ENCODE measurements at places on chromosomes 12 and 14.

GRCh38 chr14:92680781-92681650 is 67.4 kb downstream of the LGMN start:
- peak; percentile 60 for DNase-seq

DNA sequence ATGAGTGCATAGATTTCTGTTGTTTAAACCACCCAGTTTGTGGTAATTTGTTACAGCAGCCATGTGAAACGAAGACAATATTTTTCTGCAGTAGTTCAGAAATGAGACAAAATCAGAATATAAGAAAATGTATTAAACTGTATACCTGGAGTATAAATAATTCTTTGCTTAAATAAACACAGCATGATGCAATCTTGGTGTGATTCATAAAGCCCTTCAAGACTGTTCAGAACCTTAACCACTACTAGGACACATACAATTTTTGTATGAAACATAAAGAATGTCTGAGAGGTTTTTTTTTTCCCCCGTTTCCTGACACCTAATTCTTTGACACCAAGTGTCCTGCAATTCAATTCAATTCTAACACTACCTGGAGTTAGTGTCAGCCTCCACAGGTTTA is 10.5 kb downstream of the C12orf75 start:
- DNase-seq, result no peak

DNA sequence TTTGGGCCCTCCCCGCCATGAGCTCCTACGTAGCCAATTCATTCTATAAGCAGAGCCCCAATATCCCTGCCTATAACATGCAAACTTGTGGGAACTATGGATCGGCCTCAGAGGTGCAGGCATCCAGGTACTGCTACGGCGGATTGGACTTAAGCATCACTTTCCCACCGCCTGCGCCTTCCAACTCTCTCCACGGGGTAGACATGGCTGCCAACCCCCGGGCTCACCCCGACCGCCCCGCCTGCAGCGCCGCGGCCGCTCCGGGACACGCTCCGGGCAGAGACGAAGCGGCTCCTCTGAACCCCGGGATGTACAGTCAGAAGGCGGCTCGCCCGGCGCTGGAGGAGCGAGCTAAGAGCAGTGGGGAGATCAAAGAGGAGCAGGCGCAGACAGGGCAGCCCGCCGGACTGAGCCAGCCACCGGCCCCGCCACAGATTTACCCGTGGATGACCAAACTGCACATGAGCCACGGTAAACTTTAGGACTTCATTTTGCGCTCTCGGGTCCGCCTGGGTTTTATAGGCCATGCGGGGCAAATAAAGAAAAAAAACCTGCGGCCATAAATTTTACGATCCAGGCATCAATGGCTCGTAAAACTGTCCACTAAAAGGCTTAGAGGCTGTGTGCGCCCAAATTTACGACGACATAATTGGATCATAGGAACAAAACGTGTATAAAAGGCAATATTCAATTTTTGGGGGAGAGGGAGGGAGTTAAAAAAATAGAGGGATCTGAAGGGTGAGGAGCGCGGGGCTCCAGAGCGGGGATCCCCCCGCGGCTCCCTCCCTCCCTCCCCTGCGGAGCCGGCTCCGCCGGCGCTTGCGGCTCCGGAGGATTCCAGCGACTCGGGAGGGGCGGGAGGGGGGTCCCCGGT is 493 bp downstream of the HOXC5 start:
- DNase-seq, result no peak

- DNase-seq, result no peak
Observed at GRCh38 chr12:106062693-106063092, 76.1 kb downstream of the NUAK1 start.

- DNase-seq, result peak; percentile 3
Observed at GRCh38 chr14:53151523-53152183, 1.5 kb downstream of the DDHD1 start.

DNA sequence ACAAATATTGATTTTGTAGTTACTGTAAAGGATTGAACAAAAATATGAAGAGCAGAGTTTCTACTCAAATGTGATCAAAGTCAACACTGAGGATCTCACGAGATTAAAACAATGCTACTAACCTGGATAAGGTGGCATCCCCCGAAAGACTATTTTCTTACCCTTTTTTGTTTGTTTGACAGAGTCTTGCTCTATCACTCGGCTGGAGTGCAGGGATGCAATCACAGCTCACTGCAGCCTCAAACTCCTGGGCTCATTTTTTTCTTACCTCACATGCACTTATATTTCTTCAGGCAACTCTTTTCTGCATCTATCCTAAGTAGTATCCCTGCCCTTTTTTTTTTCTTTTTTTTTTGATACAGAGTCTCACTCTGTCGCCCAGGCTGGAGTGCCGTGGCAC is 109.2 kb downstream of the VEZT start:
- no peak for DNase-seq

GRCh38 chr14:64728106-64728505 is 23.9 kb downstream of the PLEKHG3 start:
- no peak for DNase-seq

DNA sequence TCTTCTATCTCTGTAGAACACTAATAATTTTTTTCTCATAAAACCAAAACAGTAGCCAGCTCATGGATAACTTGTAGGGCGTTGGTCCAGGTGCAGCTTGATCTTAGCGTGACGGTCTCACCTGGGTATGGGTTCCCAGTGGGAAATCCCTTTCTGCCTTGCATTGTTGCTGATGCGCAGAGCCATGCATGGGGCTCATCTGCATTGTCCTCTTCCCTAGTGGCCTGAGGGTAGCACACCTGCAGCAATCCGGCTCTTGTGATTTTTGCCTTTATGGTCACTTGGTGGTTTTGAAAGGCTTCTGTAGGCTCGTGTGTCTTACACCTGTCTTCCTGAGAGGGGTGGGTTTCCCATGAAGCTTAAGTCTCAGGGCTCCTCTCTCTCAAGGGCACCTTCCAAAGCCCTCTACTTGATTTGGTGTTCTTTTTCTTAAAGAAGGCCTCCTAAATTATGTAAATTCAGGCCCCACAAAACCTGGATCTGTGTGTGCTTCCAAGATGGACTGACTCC is 130.6 kb downstream of the PRKCH start:
- DNase-seq, result no peak

DNA sequence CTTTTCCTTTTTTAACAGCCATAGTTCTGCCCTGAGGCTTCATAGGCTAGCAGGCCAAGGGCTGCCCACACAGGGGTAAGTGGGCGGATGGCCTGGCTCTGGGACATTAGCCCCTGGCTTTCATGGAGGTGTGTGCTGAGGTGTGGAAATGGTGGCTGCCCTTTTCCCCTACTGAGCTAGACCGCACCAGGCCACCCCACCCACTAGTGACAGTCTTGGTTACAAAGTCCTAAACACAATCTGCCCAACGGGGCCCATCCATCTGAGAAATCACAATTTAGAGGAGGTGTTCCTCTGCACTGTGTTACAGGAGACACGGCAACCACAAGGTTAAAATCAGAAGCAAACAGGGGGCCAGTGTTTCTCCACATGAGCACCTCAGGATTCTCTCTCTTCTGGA is 35.6 kb downstream of the APPL2 start:
- DNase-seq, result no peak

- no peak for DNase-seq
Observed at GRCh38 chr14:74601982-74602381, 10.1 kb downstream of the LTBP2 start.

DNA sequence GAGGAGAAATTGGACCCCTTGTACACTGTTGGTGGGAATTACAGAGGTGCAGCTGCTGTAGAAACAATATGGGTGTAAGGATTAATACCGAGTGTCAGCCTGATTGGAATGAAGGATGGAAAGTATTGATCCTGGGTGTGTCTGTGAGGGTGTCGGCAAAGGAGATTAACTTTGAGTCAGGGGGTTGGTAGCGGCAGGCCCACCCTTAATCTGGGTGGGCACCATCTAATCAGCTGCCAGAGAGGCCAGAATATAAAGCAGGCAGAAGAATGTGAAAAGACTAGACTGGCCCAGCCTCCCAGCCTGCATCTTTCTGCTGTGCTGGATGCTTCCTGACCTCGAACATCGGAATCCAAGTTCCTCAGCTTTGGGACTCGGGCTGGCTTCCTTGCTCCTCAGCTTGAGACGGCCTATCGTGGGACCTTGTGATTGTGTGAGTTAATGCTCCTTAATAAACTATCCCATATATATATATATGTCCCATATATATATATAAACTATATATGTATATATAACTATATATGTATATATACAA is 38.4 kb upstream of the PPP2R5C start:
- no peak for DNase-seq

DNA sequence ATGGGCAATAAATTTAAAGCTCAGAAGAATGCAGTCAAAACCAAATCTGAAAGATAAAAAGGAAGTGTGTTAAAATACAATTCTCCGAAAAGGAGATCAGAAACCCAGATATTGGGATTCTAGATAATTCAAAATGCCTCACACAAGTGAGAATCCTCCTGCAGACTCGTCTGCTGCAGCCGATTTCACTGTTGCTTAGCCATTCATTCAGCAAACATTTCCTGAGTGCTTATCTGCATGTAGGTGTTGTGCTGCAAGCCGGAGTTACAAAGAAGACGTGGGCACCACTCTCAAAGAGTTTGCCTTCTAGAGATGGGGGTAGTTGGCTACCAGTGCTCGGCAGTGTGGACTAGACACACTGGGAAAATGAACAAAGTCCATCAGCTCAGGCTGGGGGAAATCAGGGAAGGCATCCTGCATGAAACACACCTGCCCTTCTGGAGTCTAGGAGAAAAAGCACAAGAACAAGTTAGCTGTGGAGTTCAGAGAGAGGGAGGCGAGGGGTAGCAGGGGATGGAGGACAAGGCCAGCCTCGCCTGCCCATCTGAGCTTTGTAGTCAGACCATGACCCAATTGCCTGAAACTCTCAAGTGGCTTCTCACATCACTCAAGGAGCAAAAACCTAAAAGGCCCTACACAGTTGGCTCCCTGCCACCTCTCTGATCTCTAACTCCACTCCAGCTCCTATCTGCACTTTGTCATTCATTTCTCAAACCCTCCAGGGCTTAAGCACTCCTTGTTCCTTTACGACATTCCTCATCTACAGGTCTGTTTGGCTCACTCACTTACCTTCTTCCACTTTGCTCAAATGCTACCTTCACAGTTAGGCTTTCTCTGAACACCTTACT is 310.0 kb upstream of the DDHD1 start:
- no peak for DNase-seq

DNA sequence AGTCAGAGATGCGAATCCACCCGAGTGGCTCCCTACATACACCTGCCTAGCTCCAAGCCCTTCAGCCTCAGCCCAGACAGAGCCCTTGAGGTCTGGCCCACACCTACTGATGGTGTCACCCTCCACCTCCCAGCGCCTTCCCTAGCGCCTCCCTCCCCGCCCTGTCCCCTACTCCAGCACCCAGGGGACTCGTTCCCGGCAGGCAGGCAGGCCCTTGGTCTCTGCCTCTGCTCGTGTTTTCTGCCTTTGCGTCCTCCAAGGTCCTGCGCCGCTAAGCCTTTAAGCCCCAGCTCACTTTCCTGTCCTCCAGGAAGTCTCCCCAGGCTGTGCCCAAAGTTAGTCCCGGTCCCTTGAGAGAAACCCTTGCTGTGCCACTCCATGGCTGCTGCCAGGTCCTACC is 12.7 kb downstream of the INF2 start:
- DNase-seq, result no peak

GRCh38 chr14:38255673-38256532 is at the start of gene CLEC14A:
TSS of gene CLEC14A (minus strand) at chr14:38256093. CDS start at chr14:38256022, 71 bp downstream.
- DNase-seq, result no peak

GRCh38 chr14:58513272-58513671 is 85.8 kb downstream of the KIAA0586 start:
- no peak for DNase-seq

- no peak for DNase-seq
Observed at GRCh38 chr14:24314377-24315193, 3.3 kb downstream of the LTB4R start.

DNA sequence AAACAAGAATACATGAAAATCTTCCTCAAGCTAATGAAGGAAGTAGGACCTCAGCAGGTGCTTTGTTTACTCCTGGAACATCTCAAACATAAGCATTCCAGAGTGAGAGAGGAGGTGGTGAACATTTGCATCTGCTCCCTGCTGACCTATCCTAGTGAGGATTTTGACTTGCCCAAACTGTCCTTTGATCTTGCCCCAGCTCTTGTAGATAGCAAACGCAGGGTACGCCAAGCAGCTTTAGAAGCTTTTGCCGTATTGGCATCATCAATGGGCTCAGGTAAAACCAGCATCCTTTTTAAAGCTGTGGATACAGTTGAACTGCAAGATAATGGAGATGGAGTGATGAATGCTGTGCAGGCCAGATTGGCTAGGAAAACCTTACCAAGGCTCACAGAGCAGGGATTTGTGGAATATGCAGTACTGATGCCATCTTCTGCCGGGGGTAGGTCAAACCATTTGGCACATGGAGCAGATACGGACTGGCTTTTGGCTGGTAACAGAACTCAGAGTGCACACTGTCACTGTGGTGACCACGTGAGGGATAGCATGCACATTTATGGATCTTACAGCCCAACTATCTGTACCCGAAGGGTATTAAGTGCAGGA is 1.9 kb downstream of the TOGARAM1 start:
- no peak for DNase-seq

DNA sequence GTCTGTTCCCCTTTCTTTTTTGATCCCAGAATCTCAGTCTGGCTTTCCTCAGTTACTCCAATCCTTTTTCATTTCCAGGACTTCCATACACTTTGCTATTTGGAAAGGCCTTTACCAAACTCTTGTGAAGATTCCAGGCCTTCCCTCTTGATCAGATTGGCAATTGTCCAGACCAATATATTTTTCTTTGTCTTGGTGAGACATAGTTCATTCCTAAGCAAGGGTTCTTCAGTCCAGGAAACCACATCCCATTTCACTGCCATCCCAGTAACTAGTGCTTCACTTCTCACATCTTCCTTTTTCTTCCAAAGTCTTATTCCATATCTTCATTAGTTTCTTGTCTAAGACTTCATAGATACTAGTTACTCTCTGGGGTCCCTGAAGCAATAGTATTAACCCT is 2.1 kb upstream of the PTPRQ start:
- DNase-seq, result no peak

DNA sequence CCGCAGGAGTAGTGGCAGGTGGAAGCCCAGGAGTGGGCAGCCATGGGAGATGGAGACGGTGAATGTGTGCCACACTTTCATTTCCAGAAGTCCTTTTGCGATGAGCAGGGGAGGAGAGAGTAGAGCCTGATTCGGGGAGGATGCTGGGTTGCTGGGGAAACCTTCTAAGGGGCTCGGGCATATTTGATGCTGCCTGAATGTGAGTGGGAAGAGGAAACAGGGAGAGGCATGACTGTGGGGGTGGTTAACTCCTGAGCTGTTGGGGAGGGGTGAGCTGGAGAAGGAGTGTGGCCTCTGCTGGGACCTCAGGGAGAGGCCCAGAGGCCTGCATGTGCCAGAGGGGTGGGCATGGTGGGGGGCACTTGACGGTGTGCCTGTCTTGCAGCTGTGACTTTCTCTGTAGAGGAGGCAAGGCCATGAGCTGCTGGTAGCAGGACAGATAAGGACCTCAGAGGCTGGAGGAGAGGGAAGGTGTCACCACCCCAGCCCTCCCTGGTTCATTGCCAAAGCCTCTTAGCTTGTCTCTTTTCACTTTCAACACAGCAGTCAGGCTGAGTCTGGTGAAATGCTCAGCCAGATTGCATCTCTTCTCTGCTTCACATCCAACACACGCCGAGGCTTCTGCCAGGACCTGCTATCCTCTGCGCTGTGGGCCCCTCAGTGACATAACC is 11.4 kb downstream of the GLT1D1 start:
- no peak for DNase-seq

DNA sequence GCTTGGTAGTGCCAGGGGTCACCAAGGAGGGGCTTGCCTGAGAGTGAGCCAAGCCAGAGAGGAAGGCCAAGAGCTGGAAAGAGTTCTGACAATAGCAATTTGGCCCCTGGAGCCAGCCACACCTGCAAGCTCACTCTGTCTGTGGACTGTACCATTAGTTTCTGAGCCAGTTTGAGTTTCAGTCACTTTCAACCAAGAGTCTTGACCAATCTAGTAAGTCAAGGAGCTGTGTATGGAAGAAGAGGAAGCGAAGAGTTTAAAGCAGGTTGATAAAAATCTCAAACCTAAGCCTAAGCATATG is 38.5 kb downstream of the NT5DC3 start:
- DNase-seq, result no peak

All from activated CD8-positive, alpha-beta memory T cell treated with anti-CD3 and anti-CD28 coated beads for 1 hour (primary cell).